ENCODE measurements at places on chromosomes 5 and 9.

DNA sequence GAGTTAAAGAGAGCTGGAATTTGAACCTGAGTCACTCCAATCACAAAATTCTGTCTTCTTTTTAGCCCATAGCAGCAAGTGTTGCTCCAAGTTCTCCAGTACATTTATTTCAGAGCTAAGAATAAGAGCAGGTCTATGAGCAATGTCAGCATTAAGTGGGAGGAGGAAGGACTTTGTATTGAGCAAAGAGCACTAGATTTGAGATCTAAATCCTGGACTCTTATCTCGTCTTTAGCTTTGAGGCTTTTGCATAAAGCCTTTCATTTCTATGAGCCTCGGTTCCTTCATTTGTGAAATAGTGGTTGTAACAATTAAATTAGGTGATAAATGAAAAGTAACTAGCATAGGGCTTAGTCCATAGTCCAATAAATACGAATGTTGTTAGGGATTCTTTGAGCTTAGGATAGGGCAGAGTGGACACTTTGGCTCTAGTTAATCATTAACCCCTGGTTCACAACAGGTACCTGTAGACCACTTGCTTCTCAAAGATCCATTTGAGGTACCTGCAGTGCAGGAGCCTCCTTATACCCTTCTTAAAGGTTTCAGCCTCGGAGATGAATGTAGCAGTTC is 464.1 kb upstream of the KLF4 start:
- no peak for DNase-seq

DNA sequence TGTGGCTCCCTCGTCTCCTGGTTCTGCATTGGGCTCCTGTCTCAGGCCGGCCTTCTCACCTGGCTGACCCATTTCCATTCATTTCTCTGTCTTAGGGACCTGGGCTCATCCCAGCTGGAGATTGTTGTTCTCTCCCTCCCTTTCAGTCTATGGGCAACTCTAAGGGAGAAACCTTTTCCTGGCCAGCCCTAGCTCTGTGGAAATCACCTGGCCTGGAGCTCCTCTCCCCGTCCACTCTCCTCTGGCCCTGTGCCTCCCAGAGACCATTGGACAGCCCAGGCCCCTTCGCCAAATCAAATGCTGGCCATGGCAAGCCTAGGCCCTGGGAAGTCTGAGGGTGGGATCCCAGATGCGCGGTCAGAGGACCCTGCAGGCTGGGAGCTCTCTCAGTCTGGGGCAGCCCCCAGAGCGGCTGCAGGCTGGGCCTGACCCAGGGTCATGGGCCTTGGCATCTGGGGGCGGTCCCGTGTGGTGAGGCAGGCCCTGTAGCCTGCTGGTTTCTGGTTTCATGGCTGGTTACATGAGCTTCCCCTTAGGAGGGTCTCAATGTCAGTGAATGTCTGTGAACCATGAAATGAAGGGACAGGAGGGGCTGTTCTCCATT is 253.5 kb downstream of the AOPEP start:
- DNase-seq: no peak

DNA sequence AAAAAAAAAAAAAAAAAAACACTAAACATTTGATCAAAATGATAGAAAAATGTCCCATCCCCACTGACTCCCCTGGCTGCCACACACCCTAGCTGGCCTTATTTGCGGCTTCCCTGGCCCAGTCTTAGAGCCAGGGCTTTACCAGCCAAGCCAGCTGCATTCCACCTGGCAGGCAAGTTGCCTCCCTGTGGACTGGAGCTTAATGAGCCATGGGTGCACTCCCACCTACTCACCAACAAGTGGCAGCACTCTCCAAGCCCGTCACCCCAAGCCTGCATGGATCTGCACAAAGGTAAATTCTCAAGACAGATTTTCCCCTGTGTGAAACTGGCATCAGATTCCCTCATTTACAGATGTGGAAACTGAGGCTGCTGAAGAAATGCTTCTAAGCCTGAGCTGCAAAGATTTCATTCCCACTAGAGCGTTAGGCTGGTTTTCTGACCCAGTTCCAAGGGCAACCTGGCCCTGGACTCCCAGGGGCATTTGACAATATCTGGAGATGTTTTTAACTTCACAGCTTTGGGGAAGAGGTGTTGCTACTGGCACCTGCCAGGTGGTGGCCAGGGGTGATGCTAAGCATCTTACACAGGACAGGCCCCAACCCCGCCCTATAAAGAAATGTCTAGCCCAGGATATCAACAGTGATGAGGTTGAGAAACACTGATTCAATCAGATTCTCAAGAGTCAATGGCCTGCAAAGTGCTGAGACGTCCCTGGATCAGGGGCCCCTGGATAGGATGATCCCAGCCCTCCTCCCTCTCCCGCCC is 21.9 kb upstream of the VDAC1 start:
- DNase-seq: no peak

DNA sequence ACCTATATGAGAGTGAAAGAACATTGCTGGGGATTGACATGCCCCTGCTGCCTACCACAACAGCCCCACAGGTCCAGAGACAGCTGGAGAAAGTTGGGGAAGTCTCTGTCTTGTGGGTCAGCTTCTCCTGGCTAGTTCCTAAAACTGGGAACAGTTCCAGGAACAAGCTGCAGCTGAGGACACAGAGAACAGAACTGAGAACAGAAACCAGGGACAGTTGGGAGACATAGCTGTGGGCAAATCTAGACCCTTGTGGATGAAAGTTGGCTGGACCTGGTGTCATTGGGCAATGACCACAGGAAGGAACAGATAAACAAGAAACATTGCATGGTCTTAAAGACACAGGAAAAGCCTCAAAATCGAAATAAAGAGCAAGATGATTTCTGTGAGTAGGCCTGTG is 58.3 kb upstream of the MOCS2 start:
- no peak for DNase-seq

DNA sequence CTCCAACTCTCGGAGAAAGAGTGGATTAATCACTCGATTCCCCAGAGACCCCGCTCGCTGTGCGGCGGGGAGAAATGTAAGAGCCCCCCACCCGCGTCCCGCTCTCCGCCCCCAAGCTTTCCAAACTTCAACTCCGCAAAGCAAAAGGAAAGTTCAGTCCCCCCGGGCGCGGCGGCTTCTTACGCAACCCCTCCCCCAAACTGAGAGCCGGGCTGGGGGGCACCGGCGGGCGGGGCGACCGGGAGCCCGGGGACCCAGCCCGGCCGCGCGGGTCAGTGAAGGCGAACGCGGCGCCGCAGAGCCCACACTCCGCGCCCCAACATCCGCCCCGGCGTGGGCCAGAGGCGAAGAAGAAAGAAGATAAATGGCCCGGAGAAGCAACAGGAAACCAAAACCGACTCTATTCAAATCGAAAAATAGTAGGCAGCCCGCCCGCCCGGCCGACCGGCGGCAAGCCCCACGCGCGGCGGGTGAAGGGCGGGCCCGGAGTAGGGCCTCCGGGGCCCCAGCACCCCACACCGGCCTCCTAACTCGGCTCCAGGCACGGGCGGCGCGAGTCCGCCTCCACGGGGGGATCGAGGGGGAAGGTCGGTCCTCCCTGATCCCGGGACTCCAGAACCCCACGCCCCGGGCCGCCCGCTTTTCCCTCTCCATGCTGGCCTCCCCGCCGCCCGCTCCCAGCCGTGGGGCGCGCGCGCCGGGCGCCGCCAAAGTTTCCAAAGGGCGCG is 720 bp downstream of the NOTCH1 start:
- DNase-seq: no peak

- DNase-seq: no peak
Measured at GRCh38 chr5:43115968-43116367, 4.7 kb upstream of the ZNF131 start.

GRCh38 chr5:141947316-141947715 is 10.7 kb downstream of the PCDH12 start:
- DNase-seq: no peak

DNA sequence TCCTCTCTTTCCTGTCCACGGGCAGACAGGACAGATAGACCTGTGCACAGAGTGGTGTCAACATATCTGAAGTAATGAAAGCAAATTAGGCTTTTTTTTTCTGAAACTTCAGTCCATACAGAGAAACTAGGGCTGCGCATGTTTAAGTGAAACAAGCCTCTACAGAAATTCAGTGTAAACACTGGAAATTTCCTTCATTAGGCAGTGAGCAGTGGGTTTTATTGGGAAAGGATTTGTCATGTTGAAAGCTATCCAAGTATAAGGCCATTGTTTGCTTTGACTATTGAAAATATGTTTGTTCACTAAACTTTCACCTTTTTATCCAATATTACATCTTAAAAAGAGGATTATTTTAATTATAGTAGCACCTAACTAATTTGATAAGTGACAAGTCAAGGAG is 161.2 kb downstream of the AOPEP start:
- no peak for DNase-seq

- DNase-seq: no peak
Measured at GRCh38 chr9:130751631-130752355, 58.2 kb downstream of the EXOSC2 start.

DNA sequence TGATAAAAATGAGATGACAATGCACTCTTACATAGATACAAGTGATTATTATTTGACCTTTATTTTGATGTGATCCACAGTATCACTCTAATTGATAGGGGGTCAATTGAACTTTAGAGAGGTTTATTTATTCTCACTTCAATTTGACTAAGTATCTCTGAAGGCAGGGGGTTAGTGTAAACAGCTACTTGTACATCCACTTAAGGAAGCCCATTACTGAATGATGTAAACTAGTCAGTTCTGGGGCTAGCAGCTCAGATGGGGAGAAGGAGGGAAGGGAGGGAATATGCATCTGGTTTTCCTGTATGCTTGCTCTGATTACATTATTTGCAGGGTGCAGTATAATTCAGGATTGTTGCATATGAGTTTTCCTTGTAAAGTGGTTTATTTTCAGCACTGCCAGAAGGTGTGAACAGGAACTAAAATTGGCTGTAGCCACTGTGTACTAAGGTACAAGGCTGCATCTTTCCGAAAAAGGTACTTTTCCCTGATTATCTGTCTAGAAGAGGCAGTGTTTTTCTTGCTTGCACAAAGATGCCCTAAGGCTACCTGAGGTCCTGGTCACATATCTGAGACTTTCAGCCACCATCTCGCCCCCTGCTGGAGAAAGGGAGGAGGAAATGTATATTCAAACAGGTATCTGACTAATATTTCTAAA is 51.2 kb downstream of the MRPS27 start:
- no peak for DNase-seq

- no peak for DNase-seq
Measured at GRCh38 chr9:93007529-93008058, 50.9 kb upstream of the SUSD3 start.

GRCh38 chr9:92266486-92266885 is 27.0 kb downstream of the IARS1 start:
- no peak for DNase-seq

- no peak for DNase-seq
Measured at GRCh38 chr5:116380621-116381020, 194.0 kb downstream of the SEMA6A start.

DNA sequence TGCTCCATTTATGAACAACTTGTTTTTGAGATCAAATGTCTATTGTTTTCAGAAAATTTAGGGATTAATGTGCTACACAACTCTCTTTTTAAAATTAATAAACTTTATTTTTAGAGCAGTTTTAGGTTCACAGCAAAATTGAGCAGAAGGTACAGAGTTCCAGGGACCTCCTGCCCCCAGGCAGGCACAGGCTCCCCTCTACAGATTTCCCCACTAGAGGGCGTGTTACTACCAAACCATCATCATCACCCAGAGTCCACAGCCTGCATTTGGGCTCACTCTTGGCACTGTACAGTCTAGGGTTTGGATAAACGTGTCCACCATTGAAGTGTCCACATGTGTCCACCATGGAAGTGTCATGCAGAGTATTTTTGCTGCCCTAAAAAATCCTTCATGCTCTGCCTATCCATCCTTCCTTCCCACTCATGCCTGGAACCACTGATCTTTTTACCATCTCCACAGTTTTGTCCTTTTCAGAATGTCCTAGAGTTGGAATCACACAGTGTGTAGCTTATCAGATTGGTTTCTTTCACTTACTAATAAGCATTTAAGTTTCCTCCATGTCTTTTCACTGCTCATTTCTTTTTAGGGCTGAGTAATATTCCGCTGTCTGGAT is 61.7 kb downstream of the MRPL36 start:
- DNase-seq: no peak

DNA sequence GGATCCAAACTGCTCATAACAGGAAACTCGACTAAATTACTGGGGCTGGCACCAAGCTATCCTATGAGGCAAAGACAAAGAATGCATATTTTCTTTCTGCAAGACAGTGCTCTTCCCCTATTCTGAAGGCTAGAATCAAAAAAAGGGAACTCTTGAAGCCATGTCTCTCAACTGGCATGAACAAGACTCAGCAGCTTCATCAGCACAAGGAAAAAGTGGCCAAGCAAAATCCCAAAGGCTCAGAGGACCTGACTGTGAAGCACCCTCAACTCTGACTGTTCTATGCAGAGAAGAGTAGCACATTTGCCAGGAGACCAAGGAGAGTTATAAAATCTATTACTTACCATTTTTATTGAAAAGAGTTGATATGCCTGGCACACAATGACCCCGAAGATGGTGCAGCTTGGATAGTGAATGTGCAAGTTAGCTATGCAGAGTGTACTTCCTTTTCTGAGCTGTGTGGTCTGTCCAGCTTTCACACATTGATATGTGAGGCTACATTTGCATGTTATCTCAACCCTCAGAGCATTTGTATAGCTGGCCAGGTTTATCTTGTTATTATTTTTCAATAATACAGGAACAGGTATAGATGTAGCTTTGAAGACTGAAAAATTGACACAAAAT is 51.0 kb upstream of the FYB1 start:
- DNase-seq: no peak

- DNase-seq: no peak
Measured at GRCh38 chr9:111030492-111030891, 7.8 kb downstream of the LPAR1 start.

GRCh38 chr9:2257248-2257929 is 242.2 kb downstream of the SMARCA2 start:
- no peak for DNase-seq

GRCh38 chr9:31790720-31791119 is 593.7 kb upstream of the ACO1 start:
- DNase-seq: no peak

- DNase-seq: no peak
Measured at GRCh38 chr5:84231433-84231832, 153.2 kb downstream of the EDIL3 start.

DNA sequence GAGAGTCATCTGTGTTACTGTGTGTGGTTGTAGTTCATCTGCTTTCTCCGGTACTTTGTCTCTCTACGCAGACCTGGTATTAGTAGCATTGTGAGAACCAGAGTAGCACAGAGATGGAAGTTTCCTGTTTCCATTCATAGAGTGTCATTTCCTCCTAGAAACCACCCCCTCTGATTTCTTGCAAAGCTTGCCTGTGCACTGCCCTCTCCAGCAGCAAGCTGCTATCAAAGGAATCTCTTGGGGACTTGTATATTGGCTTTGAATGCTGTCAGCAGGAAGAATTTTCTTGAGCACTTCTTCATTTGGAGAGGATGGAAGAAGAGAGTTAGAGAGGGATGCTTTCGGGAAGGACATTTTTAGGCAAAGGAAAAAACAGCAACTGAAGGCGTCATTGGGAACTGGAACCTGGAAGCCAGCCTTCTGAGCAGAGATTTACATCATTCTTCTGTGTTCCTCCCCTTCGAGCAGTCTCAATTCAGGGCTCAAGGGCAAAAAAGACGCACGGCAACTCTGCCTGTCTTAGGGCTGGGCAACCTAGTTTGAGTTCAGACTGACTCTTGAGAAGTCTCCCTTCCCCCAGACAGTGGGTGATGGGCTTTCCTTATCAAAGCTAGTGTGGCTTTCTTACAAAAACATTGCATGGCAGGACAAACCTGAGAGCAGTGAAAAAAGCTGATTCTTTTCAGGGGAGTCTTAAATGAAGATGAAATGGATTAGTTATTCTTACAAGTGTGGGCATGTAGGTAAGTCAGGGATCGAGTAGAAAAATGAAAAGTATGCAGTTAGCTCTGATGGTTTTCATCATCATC is 226.3 kb downstream of the AOPEP start:
- DNase-seq: no peak

Measured in frontal cortex (tissue), 4 donors.